ENCODE measurements at places on chromosomes 3 and 15.

- no peak for DNase-seq
Observed at GRCh38 chr3:37918627-37919026, 56.9 kb downstream of the CTDSPL start.

DNA sequence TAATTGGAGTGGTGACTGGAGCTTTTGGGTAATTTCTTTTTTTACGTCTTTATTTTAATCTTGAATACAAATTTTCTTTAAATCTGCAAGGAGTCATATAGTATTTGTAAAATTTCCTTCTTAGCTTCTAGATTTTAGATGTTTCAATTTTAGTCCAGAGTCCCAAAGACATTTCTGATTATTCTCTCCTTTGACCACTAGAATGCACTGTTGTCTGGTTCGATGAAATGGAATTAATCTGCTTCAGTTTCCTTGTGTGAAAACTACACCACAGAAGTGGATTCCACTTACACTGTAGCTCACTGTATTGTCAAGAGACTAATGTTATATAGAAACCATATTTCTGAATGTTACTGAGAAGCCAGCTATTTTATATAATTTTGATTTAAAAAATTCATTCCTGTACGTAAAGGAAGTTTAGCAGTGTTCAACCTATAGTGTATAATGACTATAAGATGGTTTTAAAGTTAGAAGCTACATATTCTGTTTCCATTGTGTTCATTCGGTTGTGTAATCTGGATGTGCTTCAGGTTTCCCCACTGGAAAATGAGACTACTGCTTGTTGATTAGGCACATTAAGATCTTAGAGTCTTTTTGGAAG, 6.1 kb downstream of the GRAMD1C start:
- no peak for DNase-seq

DNA sequence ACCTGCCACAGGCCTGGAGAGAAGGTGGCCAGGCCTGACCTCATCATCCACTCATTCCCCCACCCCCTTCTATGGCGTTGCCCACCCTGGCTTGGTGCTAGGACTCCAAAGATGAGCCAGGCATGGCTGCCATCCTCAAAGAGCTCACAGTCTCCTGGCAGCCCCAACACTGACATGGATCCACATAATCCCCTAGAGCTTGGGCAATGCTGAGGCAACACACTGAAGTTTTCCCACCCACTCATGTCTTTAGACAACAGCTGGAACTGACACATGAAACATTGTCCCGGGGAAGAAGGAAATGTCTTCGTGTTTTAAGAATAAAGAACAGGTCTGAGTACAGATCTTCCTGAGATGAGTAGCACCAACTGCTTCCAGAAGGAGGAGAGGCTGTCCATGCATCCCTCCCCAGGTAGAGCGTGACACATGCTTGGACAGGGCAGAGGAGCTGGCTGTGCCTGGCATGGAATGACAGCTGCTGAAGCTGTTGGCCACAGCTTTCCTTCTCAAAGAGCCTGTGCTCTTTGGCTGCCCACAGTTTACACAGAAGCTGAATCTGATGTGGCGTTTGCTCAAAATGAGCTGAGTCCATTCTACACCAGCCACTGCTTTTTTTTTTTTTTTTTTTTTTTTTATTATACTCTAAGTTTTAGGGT, 70.1 kb downstream of the HOMER2 start:
- DNase-seq, result no peak

GRCh38 chr3:124246376-124246775, 254.5 kb upstream of the ROPN1 start:
- DNase-seq, result no peak

DNA sequence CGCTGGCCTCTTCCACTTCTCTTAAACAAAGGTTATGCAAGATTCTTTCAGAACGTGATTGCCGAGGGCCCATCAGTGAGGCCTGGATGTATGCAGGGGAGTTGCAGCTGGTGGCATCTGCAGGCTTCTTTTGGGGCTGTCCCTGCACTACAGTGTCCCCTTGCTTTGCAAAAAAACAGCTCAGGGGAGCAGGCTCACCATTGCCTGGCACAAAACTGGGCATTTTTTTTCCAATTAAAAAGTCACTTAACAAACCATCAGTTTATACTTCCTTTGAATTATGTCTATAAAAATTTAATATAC, 148.6 kb downstream of the ATP10A start:
- DNase-seq, result no peak

DNA sequence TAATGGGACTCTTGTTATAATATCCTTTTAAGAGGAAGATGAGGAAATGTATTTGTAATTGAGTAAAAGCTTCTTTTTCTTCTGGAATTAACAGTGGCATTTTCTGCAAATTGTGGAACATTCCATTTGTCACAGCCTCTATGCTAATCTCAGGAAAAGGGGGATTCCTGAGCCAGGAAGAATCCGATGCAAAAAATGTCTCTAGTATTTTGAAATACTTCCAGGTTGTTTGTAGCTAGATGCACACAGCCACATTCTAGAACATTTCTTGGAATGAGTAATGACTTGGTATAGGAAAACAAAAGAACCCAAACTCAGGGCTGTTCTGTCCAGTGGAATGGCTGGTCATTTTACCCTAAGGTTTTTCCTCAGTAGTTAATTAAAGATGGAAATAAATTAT, 98.5 kb upstream of the SLC2A2 start:
- no peak for DNase-seq

- DNase-seq, result no peak
Observed at GRCh38 chr3:3170998-3171397, 8.5 kb downstream of the CRBN start.

DNA sequence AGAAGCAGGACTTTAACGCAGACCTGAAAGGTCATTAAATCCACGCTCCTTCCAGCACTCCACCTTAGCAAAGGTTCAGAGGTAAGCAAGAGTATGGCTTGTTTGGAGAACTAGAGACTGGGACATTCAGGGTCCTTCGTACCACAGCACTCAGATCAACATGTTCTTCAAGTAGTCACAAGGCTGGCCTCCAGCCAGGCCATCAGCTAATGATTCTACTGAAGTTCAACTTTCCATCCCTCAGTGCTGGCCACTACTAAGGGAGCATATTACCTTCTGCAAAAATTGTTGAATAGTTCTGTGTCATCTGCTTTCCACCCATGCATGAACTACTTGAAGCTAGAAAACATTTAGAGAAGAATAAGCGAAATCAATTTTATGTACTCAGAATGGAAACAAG, 17.6 kb downstream of the CD200R1L start:
- no peak for DNase-seq

DNA sequence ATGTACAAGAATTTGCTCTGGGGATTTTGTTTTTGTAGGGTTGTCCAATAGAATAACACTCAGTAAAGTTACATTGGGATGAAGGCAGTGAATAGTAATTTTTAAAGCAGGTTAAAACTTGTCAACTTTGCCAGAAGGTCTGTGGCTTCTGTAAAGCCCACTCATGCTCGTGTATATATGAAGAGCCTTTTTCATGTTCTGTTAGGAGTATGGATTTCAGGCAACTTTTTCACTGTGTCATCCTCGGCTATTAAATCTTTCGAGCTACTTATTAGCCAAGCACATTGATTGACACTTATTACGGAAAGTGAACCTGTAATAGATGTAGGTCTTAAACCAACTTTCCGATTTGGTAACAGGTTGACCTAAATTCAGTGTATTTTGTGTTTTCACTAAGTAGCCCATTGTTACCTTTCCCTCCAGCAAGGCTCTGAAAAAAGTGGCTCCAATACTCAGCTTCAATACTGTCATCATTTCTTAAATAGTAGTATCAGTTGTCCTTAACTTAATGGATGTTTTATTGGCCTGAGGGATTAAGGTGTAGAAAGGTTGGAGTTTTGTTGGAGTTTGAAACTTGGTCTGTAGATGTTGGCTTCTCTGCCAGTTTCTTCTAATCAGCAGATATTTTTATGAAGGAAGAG, 1.7 kb downstream of the PAK2 start:
- no peak for DNase-seq

DNA sequence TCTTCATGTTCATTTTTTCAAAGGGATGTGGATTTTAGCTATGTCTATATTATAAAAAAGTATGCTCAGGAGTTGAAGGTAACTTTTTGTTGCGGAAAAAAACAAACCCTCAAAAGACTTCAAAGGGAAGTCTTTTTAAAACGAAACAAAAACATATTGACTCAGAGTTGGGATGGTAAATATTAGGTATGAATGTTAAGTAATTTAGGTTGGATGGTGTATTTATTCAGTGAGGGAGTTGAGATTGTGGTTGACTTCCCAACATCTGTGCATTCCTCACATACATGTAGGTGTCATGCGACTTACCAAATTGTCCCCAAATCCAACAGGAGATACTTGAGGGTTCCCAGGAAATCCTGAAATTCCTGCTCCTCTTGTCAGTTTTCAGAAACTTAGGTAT, 32.7 kb upstream of the PLSCR5 start:
- DNase-seq, result no peak

DNA sequence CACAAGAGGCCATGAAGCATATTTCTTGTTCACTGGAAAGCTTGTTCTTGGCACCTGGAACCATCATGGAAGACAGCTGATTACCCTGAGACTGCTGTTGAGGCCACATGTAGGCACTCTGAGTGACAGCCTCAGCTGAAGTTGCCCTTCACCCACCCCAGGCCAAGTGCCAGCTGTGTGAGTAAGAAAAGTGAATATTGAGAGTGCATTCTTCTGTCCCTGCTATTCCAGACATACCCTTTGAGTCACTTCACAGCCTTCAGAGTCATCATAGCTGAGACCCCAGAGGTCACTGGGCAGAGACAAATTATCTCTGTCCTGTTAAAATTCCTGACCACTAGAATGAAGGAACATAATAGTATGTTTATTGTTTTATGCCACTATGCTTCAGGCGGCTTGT, 79.6 kb downstream of the NFKBIZ start:
- DNase-seq, result no peak

- no peak for DNase-seq
Observed at GRCh38 chr3:47856669-47857068, 53.7 kb downstream of the DHX30 start.

DNA sequence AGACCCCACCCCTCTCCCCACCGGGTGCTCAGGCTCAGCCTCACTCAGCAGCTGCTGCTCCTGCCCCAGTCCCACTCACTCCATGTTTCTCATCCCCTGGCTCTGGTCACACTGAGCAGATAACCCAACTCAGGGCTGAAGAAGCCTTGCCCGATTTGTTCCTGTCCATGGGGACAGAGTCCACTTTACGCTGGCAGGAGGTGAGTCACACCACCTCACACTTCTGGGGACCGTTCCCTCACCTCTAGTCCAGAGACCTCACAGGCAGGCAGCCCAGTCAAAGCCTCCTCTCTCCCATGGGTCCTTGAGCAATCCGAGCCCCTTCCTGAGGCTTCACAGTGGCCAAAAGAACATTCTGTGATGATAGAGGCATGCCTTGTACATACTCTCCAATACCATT, 1.4 kb downstream of the CIDEC start:
- no peak for DNase-seq

DNA sequence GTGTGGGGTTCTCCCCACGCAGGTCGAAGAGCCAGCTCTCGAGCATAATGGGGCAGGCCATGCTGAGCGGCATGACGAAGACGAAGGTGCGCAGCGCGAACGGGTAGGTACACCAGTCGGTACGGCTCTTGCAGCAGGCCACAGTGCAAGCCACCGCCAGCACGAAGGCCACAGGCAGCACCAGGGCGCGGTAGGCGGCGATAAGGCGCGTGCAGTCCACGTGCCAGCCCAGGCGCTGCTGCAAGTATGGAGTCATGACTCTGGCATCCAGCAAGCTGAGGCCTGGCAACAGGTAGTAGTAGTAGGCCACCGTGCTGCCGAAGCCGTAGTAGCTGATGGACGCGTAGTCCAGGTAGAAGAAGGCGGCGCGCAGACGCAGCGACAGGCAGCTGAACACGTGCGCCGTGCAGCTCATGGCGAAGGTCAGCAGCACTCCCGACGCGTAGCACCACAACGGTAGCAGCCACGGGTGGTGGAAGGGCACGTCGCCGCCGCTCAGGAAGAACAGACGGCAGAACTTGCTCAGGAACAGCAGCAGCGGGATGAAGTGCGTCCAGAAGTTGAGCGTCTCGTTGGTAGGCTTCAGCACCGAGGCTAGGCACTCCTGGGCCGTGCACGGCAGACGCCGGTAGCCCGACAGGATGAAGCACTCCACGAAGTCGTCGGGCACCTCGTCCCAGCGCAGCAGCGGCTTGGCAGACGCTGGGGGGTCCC, 797 bp downstream of the PAQR9 start:
- no peak for DNase-seq

DNA sequence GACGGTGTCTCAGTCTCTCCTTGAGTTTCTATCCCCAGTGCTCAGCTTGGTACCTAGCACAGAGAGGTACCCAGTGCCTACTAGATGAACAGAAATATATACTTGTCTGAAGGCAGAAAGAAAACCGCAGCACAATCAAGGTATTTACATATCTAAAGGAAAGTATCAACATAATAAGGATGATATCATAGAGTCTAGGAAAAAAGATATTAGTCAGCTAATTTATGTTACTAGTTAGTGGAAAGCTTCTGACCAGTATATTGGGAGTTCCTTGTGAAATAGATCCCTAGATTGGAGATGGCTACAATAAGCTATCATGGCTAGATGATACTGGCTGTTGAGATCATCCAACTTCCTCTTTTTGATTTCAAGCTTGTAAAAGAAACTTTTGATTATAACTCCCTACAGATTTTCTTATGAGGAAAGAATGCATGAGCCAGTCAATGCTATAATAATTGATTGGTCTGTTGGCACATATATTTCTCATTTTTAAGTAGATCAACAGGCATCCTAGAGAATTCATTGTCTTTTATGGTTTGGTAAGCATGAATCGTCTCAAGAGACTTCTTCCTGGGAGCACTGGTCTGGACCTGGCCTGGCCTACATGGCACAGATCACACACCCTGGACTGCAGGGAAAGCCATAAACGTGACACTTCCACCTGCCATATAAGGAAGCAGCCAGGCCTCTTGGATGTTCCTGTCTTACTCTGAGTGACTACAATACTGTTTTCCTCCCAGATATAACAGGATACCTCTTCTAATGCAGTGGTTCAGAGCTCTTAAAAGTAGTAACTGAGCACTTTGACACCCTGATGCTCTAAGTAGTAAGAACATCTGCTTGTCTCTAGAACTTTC, 60.7 kb downstream of the IMPG2 start:
- no peak for DNase-seq

- DNase-seq, result no peak
Observed at GRCh38 chr15:77532067-77532710, 100.5 kb downstream of the LINGO1 start.

GRCh38 chr15:21270474-21270873, 169.8 kb downstream of the POTEB3 start:
- DNase-seq, result no peak

GRCh38 chr3:135161425-135161824, 366.4 kb downstream of the EPHB1 start:
- no peak for DNase-seq

GRCh38 chr15:60592371-60593169, 113.6 kb upstream of the ICE2 start:
- peak; percentile 92 for DNase-seq

All from mesenteric fat pad (tissue), 1 donor.